ENCODE measurements at places on chromosomes 13 and 19. TPM values are rescaled to one million over a fixed set of nuclear protein-coding genes. Genes with fewer than 3 reads are reported as not detected.

GRCh38 chr13:114226088-114226487 is 8.6 kb upstream of the CDC16 start:
- DNase-seq: no peak

- DNase-seq: peak; percentile 29
These were observed 15.2 kb downstream of the ZSCAN5C start for GRCh38 chr19:56217039-56217949.

GRCh38 chr19:18650021-18650390 is 13.2 kb downstream of the KLHL26 start:
- no peak for DNase-seq

Gene SULT2A1
- total RNA-seq: not detected

DNA sequence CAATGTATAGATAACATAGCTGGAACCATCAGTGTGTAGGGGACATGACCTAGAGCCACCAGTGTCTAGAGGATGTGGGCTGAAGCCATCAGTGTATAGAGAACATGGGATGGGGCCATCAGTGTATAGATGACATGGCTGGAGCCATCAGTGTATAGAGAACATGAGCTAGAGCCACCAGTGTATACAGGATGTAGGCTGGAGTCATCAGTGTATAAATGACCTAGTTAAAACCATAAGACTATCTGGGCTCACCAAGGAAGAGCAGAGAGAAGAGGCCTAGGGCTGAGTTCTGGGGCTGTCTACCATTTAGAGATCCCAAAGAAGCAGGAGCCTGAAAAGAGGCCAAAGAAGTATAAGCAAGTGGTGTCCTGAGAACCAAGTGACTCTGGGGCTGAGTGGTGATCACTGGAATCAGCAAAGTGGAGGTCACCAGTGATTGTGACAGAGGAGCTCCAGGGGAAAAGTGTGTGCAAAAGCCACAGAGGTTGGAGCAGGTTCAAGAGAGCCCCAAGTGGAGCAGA is 41.0 kb downstream of the RFX2 start:
- DNase-seq: no peak

- no peak for DNase-seq
These were observed 182.2 kb downstream of the LMO7 start for GRCh38 chr13:75818179-75818967.

DNA sequence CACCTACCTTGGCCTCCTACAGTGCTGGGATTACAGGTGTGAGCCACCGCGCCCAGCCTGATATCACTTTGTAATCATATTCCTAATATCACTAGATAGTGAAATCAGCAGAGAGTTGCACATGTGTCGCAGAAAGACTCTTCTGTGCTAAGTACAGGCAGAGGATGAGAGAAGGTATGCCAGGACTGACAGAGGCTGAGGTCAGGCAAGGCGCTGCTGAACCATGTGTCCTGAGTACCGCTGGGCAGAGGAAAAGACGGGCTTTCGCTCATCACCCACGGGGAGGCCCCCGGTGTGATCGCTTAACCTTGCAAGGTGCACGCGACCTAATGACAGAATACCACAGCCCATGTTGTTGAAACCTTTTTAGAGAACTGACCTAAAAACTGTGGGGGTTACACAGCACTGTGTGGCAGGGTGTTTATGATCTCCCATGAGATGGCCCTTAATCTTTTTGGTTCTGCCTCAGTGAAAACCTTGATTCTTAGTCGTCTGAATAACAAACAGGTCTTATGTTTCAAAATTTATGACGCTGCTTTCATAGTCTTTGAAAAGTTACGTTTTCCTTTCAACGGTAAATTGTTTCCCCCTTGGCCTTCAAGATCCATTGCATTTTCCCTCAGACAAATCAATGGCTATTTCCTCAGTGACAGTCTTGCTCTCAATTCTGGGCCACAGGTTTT is 12.2 kb downstream of the GJA3 start:
- no peak for DNase-seq

GRCh38 chr13:72891423-72891822 is 109.5 kb downstream of the PIBF1 start:
- no peak for DNase-seq

GRCh38 chr13:79799059-79799867 is 318.3 kb downstream of the NDFIP2 start:
- DNase-seq: peak; percentile 76

DNA sequence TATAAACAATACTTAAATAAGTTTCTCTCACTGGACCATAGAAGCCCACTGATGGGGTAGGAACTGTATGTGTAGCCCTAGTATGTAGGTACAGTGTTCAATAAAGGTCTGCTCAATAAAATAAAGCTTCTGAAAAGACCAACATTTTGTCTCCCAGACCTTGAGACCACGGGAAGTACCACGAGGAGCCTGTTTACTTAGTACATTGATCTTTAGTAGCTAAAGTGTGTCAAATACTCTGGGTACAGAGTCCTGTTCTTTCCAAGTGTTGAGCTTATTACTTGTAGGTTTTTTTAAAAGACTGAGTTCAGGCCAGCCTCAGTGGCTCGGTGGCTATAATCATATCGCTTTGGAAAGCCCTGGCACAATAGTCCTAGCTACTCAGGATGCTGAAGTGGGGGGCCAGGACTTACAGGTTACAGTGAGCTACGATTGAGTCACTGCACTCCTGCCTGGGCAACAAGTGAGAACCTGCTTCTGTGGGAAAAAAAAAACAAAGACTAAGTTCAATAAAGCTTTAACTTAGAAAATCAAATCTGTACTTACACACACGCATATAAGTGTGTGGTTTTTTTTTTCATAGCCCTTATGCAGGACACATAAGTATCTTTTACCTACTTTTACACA is 3.4 kb downstream of the MTRF1 start:
- no peak for DNase-seq

Gene KANK3
- 24.2 TPM for total RNA-seq

Gene PGLYRP2
- total RNA-seq: not detected

Gene CD79A
- 3.5 TPM for total RNA-seq

- no peak for DNase-seq
These were observed 11.8 kb downstream of the CLC start for GRCh38 chr19:39725995-39726394.

DNA sequence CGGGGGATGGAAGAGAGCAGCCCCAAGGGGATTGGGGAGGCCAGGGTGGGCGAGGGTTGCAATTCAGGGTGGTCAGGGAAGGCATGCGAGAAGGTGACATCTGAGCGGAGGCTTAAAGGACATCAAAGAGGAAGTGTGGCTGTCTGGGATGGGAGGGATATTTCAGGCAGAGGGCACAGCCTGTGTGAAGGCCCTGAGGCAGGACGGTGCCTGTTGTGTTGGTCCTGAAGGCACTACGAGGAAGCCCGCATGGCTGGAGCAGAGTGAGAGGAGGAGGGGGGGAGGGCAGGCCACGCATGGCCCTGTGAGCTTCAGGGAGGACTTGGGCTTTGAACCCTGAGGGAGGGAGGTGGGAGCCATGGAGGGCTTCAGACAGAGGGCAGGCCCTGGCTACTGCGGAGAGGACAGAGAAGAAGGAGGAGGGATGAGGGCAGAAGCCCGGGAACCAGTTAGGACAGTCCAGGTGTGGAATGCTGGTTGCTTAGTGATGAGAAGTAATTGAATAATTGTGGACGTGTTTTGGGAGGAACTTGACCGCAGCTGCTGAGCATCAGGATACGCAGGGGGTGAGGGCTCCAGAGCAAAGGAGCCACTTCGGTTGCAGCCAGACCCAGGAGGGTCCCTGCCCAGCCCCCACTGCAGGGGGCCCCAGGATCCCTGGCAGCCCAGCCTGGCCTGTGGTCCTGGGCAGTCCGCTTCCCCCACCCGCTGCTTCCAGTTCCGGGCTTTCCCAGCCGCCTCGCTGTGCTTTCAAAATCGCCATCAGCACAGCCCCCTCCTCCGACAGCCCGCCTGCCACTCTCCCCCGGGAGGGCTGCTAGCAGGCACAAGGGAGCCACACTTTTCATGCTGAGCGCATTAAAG is 6.2 kb downstream of the TLE6 start:
- peak; percentile 80 for DNase-seq

DNA sequence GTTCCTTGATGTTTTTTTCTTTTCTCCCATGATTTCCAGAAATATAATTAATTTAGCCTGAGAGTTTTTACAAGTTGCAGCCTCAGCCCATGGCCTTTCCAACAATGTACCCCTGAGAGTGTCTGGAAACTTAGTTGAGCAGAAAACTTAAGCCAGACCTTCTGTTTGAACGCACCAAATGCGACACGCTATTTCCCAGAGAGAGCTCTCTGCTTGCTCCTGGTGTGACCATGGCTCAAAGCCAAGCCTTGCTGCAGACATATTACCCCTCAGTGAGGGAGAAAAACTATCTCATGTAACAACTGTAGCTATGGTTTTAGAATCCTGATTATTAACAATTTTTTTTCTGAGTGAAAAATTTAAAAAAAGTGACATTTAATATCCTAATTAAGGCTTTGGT is 1204.5 kb upstream of the SLC10A2 start:
- peak; percentile 64 for DNase-seq

DNA sequence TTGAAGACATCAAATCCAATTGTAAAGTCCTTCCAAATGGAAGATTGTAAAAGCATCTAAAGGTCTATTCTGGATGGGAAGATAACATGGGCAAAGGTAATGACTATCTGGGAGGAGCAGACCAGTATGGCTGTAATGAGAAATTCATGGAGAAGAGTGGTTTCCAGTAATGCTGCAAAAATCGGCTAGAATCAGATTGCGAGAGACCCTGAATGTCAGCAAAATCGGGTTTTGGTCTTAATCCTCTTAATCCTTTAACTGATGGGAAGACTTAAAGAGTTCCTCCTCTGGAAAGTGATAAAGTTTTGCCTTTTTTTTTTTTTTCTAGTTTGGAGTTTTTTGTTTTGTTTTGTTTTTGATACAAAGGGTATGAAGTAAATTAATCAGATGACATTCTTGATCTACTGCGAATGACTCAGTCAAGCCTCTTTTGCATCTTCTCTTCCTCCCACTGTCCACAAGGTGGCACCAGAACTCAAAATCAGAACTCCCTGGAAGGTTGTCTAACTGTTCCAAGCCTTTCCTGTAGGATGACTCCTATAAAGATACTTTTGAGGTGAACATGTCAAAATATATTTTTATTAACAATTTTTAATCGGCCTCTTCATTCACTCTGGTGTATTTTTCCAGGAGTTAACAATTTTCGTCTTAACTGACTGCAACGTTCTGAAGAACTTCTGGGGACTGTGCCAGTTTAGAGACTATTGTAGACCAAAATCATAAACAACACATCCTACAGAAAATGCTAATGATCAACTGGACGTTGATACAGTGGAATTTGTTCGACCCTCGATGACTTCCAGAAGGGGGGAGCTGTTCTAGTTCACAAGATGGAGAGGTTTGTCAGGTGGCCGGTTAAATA is 213.3 kb upstream of the MIR17HG start:
- peak; percentile 80 for DNase-seq

- DNase-seq: no peak
These were observed 722.2 kb upstream of the PCDH20 start for GRCh38 chr13:62137629-62138405.

Gene ERICH6B
- not detected for total RNA-seq

Gene METTL21C
- total RNA-seq: 8.9 TPM

- no peak for DNase-seq
These were observed 24.2 kb downstream of the C19orf12 start for GRCh38 chr19:29690842-29691241.

GRCh38 chr19:45824041-45824471 is 8.9 kb upstream of the RSPH6A start:
- DNase-seq: no peak

DNA sequence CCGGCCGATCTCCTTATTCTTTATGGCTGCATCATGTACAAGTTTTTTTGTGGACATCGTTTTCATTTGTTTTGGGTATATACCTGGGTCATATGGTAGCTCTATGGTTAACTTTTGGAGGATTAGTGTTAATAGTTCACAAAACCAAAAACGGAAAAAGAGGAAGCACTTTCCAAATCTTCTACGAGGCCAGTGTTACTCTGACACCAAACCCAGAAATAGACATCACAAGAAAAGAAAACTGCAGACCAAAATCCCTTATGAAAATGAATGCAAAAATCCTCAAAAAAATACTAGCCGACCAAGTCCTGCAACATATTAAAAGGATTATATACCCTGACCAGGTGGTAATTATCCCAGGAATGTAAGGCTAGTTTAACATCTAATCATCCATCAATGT is 29.8 kb downstream of the ADGRE2 start:
- no peak for DNase-seq

DNA sequence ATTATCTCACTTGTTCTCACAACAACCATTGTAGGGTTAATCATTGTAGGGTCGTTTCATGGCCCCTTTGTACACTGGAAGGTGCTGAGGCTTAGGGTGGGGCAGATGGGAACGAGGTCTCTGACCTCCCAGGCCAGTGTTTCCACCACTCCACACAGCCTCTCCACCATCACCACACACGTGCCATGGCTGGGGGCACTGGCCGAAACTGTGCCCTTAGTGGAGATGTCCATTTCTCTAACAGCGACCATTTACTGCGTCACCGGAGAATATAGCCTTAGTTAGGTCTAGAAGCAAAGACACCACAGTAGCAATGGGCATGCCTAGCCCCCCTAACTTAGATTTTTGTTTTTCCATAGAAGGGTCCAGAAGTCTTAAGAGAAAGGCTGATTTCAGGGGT is 36.5 kb downstream of the COL4A1 start:
- no peak for DNase-seq

Gene SHANK1
- total RNA-seq: 6.3 TPM

GRCh38 chr19:7238051-7238450 is 56.2 kb downstream of the INSR start:
- DNase-seq: no peak

DNA sequence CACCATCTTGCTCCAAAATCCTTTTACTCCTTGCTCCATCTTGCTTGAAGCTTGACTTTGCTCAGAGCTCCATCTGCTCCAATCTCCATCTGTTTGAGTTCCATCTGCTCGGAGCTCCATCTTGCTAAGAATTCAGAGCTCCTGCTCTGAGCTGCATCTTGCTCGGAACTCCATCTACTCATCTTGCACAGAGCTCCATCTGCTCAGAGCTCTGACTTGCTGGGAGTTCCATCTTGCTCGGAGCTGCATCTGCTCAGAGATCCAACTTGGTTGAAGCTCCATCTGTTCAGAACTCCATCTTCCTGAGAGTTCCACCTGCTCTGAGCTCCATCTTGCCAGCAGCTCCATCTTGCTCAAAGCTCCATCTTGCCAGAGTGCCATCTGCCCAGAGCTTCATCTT is 80.6 kb upstream of the ZNF98 start:
- DNase-seq: no peak

DNA sequence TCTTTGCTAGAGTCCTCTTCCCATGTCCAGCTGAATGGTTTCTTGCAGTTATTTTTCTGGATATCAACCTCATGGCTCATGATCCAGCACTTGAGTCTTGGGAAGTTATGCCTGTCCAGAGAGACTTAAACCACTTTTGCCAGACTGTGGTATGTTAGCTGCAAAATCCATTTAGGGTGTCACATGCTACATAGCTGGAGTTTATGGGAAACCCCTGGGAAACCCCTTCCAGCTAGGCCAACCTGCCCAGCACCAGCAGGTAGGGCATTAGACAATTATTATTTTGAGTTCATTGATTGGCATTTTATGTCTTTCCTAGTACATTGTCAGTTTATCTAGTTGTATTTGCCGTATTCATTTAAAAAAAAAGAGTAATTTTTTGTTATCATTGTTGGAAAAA is 797.8 kb downstream of the EFNB2 start:
- no peak for DNase-seq

GRCh38 chr13:99290894-99291293 is 16.3 kb downstream of the GPR183 start:
- no peak for DNase-seq

Gene ENOX1
- 11.8 TPM for total RNA-seq

Measured in tongue (tissue), 3 donors.